Kidney capillary endothelial cell (primary cell): ENCODE measurements at places on chromosomes 16 and 17.

DNA sequence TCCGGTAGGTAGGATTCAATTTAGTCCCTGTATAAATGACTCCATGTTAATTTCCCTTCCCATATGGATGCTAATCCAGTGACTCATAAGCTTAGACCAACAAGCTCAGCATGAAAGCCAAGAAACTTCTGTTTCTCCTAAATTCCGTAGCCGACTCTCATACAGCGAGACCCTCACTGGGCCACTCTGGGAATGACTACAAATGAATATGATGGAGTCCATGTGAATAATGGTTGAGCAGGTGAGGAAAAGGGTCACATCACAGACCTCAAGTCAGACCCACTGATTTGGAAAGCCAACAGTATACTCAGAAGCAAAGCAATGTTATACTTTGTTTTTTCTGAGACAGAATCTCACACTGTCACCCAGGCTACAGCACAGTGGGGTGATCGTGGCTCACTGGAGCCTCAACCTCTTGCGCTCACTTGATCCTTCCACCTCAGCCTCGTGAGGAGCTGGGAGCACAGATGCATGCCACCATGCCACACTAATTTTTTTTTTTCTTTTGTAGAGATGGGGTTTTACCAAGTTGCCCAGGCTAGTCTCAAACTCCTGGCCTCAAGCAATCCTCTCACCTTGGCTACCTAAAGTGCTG lies 14.6 kb downstream of the RSL1D1 start:
- DNase-seq, result no peak

DNA sequence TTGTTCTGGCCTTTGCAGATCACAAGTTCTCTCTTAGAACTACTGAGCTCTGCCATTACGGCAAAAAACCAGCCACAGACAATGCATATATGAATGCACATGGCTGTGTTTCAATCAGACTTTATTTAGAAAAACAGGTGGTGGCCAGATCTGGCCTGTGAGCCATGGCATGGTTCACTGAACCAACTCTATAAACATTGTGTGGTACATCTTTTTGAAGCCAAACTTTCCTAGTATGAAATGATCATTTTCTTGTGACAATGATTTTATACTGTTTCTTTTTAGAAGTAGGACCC lies 65.9 kb upstream of the AMZ2 start:
- no peak for DNase-seq

DNA sequence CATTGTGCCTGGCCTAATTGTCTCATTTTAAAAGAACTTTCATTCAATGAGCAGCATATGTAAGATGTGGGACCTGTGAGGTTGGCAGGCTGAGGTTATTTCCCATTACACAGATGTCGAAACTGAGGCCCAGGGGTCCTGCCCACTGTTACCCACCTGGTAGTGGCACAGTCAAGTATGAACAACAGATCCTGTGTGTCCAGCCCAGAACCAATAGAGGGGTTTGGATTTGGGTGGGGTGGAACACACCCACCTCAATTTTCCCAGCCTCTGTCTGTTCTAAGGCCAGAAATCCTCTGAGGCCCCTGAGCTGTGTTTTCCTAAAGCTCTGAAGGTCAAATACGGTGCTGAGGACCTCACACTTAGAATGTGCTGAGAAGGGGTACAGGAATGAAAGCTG lies 179.5 kb downstream of the XYLT1 start:
- no peak for DNase-seq

DNA sequence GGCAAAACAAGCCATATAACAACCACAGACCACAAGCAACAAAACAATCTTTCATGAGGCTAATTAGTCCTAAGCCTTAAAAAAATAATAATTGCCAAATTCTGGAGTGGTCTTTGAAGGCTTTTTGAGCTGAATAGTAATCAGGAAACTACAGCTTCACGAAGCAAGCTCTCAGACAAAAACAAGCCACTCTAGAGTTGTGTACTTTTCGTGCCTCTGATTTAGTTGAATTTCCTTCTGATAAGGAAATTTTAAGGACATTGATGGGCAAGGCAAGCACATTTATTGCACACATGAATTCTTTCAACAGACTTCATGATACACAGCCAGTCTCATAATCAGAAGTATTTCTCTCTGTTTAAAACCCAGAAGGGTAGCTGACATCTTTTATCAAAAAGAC lies 130.8 kb upstream of the IRX3 start:
- no peak for DNase-seq

- DNase-seq, result no peak
Measured at GRCh38 chr17:15943971-15944758, 765 bp upstream of the ADORA2B start.

GRCh38 chr16:76882105-76882504 lies 308.9 kb upstream of the MON1B start:
- DNase-seq, result no peak

GRCh38 chr17:7262935-7263800 lies 890 bp upstream of the CLDN7 start:
- no peak for DNase-seq

DNA sequence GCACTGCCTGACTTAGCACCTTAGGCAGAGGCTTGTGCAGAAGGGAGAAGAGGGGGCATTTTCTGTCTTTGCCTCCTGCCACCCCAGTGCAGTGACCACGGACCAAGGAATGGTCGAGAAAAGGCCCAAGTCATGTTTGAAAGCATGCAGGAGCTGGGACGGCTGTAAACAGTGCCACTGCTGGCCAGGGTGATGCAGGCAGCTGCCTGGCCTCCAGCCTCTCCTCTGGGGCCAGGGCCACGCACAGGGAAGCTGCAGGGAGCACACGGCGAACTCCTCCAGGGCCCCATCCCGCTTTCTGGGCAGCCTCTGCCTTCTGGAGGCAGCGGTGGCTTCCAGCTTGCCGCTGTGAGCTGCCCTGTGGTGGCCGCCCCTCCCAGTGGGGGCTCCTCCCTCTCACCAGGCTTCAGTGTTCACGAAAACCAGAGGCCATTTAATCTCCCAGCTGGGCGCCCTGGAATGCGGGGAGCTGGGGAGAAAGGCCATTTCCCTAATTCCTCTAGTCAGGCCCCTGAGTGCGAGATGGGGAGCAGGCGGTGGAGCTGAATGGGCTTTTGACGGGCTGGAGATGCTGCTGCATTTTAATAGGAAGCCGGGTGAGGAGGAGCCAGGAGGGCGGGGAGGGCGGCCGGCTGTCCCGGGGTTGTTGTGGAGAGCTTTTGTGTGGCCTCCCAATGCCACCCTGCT lies 28.7 kb upstream of the DNAI2 start:
- DNase-seq, result no peak

- peak; percentile 73 for DNase-seq
Measured at GRCh38 chr16:79770244-79771064, 169.9 kb upstream of the MAF start.

DNA sequence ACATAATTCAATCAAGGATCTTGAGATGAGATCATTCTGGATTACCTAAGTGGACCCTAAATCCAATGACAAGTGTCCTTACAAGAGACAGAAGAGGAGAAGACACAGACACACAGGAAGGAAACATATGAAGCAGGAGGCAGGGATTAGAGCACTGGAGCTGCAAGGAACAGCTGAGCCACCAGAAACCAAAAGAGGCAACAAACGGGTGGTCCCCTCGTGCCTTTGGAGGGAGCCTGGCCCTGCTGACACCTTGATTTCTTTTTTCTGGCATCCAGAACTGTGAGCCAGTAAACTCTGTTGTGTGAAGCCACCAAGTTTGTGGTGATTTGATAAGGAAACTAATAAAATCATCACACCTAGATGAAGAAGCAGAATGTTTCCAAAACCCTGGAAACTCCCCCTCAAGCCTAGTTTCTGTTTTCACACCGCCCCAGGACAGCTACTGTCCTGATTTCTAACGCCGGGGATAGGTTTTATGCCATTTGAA lies 115.2 kb downstream of the PITPNC1 start:
- no peak for DNase-seq

DNA sequence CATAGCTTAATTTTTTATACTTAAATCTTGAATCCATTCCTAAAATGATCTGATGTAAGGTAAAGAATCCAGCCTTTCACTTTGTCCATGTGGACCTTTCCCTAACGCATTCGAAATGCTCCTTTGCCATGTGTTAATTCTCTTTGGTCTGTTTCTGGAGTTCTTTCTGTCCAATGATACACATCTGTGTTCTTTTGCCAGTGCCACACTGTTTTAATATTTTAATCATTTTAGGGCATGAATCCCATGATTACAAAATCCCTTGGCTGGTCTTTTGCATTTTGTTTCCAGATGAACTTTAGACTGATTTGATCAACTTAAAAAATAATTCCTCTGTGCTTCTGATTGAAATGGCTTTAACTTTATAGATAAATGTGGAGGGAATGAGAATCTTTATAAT lies 74.1 kb downstream of the NTN1 start:
- no peak for DNase-seq

DNA sequence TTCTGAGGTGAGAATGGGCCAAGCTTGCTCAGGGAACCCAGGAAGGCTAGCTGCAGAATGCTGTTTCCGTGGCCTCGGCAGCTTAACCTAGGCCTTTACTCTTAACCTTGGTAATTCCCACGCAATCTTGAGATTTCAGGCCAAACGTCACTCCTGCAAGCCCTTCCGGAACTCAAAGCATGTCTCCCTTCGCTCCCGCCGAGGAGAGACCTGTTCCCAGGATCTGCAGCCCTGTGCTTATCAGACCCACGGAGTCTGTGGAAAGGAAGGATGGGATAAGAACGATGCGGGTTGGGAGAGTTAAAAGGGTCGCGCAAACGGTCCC lies 524 bp upstream of the ZFP3 start:
- no peak for DNase-seq

DNA sequence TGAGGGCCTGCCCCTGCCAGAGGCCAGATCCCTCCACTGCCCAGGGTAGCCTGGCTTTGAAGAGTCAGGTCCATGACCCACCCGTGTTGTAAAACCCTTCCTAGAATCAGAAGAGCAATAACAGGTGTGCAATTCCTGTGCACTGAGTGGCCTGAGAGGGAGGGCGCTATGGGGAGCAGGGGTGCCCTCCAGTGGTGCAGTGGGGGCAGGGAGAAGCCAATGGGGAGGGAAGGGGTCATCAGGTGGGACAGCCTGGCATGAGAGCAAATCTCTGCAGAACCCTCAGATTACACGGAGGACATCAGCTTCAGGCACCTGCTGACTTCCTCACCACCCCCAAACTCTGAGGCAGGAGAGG lies 72.9 kb upstream of the ZNF469 start:
- no peak for DNase-seq

DNA sequence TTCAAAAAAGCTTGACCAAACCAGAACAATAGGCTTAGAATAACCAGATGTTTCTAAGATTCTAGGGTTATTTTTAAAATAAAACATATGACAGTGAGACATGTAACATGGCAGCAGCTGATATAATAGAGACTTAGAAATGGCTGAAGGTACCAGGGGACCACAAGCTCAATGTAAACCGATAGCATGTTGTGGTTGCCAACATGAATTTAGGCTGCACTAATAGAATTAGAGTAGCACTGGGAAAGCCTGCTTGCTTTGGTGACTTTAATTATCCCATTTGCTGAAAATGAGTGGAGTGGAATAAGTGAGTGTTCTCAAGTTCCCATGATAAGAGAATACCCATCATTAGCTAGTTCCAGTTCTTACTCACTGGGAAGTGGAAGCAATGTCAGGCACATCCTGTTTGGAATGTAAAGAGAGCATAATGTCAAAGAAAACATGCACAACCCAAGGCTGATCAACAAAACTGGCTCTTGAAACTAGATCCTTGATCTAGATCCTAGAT lies 621.2 kb upstream of the CDH5 start:
- no peak for DNase-seq

GRCh38 chr16:8717892-8718415 lies 43.5 kb downstream of the ABAT start:
- no peak for DNase-seq

DNA sequence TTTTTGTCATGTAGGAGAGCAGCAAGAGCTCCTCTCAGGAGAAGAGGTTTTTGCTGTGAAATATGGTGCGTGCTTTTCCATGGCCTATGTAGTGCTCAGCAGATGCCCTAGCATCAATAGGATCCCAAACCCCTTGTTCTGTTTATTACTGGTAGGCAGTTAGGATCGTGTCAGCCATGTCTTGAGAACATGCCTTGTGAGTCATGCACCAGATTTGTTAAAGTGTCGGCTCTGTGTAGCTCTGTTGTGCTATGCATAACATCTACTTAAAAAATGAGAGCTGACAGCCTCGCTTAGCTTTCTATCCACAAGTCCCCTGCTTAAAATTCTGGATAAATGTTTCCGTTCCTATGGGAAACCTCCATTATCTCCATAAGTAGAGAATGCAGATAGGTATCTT lies 4.4 kb upstream of the EIF4A3 start:
- no peak for DNase-seq

- no peak for DNase-seq
Measured at GRCh38 chr17:2904135-2904534, 107.9 kb downstream of the RAP1GAP2 start.

DNA sequence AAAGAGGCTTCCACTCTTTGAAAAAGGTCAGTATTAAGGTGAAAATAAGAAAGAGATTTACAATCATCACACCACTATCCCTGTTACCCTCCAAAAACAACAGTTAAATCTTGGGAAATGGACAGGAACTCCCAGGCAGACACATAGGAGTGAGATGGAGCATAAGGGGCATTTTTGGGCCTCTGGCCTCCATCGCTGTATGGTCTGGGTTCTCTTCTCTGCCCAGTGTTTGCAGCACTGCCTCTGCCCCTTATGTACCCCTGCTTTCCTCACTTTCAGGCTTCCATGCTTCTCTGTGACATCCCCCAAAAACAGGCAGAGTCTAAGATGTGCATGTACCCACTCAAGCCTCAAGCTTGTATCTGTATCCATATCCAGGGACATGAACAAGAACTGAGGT lies 630 bp upstream of the HOXB2 start:
- no peak for DNase-seq

DNA sequence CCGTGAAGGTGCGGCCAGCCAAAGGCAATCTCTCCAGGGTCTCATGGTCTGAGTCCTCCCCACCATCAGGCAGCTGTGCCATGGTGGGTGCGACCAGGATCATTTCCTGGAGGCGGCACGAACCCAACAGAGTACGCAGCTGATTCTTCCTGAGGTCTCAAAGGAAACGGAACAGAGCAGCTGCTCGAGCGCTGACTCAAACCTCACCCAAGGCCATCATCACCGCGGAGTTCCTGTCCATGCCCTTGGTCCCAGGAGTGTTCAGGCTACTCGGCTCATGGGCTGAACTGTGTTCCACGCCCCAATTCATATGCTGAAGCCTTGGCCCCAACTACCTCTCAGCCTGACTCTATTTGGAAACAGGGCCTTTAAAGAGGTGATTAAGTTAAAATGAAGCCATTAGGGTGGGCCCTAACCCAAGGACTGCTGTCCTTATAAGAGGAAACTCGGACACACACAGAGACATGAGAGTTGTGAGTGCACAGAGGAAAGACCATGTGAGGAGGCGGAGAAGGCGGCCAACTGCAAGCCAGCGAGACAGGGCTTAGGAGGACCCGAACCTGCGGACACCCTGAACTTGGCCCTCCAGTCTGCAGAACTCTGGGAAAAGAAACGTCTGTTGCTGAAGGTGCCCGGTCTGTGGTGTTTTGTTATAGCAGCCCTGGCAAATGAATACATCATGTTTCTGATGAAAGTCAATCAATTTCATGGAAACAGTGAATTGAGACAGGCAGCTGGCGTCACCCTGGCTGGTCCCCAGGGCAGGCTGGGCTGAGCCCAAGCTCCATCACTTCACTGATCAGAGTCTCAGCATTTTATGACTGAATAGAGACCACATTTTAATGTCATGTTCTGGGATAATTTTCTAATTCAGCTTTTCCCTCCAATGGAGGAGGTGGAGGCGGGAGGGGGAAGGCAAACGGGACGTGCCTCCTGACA lies 13.7 kb downstream of the MXRA7 start:
- DNase-seq, result peak; percentile 87
